CD4-positive, CD25-positive, alpha-beta regulatory T cell (primary cell): ENCODE measurements at places on chromosomes 7 and 10.
A peak's percentile ranks its signal among the peaks of the same experiment; 100 is the strongest.

DNA sequence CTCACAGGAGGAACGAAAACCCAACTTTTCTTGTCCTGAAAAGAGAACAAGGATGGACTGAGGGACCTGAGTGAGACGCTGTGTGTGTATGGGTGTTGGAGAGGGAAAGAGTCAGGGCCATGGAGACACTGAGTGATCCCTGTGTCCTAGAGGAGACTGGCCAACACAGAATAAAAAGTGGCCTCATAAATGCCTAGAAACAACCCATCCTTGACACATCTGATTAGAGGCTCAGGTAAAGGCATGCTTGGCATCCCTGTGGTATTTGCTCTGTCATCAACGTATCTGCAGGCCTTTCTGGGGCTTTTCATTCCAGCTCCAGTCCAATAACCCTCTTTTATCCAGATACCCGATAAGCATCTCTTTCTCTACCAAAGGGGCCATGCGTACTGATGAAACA, 86.3 kb downstream of the FGFR2 start:
- no peak for DNase-seq

- DNase-seq, result no peak
Observed at GRCh38 chr10:105409370-105409769, 768.3 kb downstream of the SORCS3 start.

DNA sequence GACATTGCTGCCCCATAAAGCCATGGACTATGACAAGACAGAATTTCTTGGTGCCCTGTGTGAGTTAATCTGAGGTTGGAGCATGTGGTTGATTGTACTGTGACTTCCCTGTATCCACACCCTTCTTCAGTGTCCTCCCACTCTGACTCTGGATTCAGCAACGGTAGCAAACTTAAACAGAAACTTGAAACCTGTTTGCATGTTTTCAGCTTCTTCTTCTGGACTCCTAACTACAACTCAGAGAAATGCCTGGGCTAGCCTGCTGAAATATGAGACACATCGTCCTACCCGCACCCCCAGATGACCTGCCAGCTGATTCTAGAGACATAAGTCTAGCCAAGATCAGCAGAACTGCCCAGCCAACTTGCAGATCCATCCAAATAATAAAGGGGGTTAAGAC, 78.4 kb downstream of the IPMK start:
- no peak for DNase-seq

DNA sequence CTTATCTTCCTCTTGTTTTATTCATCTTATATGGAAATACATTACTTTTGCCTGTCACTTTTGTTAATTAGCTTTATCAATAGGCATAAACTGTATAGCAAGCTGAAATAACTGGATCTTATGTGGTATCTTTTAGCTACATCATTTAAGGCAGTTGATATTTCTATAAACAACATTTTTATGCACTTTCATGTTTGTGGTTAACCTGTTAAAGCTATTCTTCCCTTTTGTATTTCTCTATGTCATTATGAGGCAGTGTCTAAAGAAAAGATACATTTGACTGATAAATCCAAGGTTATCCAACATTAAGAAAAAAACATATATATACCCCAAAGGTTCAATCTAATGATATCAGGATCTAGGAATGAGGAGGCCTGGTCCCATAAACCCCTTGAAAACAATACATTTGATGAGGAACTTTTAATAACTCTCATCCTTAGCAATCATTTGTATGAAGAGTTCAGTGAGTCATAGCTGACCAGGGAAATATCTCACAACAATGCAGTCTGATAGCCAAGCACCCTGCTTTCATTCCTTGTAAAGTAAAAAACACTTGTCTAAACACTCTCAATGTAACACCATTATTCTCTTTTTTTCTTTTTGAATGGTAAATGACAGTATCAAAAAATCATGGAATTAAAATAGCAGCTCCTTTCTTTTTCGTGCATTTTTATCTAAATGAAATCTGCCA, 300.9 kb downstream of the NEBL start:
- no peak for DNase-seq

DNA sequence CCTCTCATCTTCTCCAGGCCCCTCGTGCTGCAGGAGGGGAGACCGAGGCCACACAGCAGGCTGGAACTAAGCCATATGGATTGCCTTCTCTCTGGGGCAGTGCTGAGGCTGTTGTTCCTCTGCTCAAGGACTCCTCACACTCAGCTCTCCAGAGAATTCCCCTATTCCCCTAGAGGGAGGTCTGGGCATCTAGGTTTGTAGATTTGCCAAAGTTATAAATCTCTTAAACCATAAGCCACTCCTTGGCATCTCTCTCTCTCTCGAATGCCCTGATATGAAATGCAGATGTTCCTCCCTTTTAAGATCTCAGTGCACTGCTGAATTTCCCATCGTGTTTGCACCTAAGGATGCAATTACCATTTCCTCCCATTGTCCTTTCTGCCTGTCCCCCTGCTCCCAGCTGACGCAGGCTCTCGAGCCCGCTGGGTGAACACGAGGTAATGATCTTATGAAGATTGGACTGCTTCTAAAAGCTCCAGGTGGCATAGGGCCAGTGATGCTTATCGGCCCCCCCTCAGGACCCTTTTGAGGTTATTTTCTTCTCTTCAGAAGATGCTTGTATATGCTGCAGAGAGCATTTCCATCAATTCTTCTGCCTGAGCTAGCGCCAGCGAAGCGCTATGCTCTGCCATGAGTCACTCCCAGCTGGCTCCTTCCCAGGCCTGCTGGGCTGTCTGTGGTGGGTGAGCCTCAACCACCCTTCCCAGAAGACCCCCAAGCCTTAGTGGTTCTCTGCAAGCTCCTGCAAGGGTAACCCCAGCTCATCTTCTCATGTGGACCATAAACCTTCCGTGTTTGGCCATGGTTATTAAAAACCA, 41.6 kb upstream of the AQP1 start:
- no peak for DNase-seq

- DNase-seq, result no peak
Observed at GRCh38 chr10:71077796-71078453, 134.4 kb upstream of the UNC5B start.

- peak; percentile 29 for DNase-seq
Observed at GRCh38 chr7:149770728-149771636, 2.4 kb downstream of the ZNF467 start.

DNA sequence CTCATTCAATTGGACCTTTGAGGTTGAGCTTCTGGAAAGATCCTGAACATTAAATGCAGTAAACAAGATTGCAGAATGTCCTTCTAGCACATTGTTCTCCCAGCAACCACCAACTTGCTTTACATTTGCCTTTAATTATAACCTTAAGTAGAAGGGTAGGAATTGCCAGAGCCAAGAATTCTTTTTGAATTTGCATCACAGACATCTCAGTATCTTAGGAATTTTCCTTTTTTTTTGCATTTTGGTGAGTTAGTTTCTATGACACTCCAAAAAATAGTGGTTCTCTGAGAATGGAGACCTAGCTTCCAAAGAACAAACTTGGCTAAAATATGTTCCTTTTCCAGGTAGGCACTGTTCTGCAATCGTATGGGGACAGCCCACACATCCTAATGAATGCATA, 456.0 kb downstream of the GATA3 start:
- no peak for DNase-seq
